ENCODE measurements at places on chromosomes 7 and 10.

DNA sequence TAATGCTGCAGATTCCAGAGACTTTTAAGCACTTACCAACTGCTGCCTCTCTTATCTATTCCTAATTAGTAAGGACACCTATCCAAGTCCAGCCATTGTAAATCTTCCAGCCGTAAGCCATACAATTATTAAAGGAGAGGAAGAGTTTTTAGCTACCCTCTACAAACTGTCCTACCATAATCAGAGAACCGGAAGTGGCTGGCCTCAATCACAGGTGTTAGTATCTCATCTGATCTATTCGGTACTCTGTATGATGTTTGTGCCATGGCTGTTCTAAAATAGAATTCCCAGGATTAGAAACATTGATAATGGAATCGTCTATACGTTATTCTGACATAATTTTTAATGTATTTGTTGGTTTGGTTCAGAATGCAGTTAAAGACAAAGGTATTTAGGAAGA is 102.8 kb downstream of the MICU1 start:
- DNase-seq: no peak

GRCh38 chr7:106598663-106599342 is 62.2 kb downstream of the CCDC71L start:
- peak; percentile 17 for DNase-seq

DNA sequence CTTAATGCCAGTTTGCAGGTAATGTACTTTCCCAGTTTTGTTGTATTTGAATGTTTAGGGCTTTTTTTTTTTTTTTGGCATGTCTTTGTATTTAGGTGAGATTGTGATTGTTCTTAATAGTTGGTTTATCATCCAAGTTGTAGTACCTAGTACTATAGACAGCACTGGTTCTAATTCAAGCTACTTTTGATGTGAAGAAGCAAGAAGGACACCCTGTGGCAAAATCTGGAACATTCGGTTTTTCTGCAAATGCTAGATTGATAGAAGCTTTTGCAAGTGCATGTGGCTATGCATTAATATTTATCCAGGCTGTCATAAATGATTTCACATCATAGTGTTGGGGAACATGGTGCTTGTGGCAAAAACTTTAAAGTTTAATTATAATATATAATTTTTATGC is 248.9 kb downstream of the FOXP2 start:
- DNase-seq: no peak

- DNase-seq: no peak
Measured at GRCh38 chr7:145092766-145093165, 256.9 kb upstream of the TPK1 start.

- DNase-seq: no peak
Measured at GRCh38 chr10:24133835-24134234, 75.1 kb upstream of the KIAA1217 start.

- DNase-seq: peak; percentile 65
Measured at GRCh38 chr10:101018600-101019439, 12.1 kb downstream of the PDZD7 start.

- DNase-seq: no peak
Measured at GRCh38 chr10:99013885-99014284, 221.8 kb downstream of the HPSE2 start.

GRCh38 chr10:79069325-79070080 is 737 bp downstream of the ZMIZ1 start:
- DNase-seq: no peak

DNA sequence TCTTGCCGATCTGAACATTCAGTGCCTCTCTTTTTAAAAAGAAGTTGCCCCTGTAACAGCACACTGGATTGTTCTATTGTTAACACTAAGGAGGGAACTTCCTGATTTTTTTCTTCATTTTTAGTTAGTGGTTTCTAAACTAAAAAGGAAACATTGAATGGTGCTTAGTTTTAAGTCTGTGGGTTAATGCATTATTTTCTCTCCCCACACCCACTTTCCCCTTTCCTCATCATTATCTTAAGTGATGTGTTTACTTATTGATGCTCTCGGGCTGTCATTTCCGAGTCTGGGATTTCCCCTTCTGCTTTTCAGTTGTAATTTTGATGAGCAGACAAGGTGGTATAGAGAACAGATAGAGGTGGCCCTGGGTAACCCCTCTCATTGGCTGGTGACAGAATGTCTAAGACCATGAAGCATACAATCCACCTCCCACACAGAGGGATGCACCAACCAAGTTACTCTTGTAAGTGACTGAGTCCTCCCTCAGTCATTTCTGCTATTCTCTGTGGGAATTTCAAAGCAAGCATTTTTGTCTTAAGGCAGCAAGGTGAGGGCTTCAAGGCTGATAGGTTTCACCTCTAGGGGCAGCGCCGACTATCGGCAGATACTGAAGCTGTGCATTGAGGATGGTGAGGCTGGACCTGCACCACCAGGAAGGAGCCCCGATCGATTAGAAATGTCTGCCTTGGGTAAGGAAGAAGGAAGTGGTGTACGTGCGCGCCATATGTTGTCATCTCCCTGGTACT is 49.5 kb downstream of the CHN2 start:
- DNase-seq: no peak

DNA sequence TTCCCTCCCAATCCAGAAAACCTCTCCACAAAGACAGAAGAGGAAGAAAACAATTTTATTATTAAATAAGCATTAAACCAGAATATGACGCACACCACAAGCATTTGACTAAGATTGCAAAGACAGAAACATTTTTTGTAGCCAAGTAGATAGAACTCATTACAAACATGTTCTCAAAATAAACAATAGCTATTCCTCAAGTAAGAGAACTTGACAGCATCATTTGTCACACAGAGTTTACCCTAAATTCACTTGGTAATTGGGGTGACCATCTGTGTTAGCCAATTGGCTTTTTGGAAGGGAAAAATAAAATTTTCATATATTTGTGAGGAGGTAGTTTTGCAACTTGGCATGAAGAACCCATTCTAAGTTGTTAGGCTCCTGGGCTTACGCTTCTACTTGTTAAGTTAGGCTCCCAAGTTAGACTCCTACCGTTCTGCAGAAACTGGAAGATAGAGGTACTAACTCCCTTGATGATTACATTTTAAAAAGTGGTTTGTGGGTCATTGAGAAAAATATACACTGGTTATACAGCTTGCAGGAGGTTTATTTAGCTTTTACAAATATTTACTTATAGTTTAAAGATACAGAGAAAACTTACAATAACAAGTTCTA is 618.6 kb upstream of the CNTNAP2 start:
- DNase-seq: no peak

DNA sequence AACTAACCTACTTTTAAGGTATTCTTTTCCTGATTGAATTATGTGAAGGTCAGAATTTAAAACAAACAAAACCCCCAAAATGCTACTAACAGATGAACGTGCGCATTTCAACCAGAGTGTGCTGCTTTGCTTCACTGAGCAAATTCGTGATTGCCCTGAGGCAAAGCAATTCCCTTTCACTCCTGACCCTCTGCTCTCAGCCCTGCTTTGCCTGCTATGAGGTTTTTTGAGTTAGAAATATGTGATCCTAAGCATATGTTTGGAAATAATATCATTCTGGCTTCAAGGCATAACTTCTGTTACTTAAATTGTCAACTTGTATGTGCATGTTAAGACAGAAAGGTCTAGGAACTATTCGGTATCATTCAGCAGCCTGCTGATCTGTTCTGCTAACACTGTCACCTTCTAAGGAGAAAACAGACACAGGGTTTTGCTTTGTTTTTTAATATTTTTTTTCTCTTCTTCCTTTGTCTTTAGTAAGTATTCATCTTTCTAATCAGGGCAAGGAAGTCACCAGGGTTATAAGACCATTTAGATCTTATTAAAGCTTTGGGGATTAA is 124.2 kb downstream of the GNAT3 start:
- DNase-seq: no peak

DNA sequence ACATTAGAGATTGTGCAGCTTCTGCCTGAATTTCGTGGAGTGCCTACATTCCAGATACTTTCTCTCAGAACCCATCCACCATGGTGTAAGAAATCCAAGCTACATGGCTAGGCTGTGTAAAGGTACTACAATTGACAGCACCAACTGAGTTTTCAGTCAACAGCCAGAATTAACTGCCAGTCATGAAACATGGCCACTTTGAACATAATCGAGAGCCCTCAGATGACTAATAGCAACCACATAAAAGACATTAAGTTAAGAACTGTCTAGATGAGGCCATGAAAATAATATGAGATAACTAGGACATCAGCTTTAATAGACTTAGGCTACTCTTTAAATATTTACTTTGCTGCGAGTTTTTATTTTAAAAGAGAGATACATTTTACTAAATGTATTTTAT is 1106.8 kb upstream of the LRRTM3 start:
- no peak for DNase-seq

DNA sequence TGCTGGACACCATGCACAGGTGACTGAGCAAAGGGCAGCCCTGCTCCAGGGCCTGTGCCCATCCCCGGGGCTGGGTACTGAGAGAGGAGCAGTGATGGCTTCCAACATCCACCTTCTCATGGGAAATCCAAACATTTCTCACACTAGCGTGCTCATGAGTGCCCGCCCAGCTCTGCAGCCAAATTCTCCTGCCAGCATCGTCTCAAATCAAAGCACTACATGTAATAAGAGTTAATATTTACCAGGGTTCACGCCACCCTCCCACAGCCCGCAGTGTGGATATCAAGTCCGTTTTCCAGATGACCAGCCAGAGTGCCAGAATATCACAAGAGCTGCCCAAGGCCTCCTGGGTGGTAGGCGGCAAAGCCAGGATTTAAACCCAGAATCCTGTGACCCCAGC is 12.1 kb downstream of the IL15RA start:
- no peak for DNase-seq

DNA sequence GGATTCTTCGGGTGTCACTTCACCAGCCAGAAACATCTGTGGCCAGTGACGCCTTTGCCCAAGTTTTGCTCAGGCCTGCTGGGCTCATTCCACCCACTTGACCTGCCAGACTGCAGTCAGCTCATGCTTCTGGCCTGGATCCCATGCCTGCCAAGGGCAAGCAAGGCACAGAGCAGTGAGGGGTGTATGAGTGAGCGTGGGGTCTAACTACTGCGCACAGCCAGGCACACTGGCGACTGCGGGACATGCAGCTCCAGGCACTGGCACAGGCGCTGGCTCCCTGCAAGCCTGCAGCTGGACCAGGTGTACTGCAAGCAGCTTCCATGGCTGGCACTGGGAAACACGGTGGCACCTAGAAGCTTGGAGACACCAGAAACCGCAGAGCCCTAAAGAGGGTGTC is 80.1 kb downstream of the MTERF1 start:
- DNase-seq: no peak

GRCh38 chr7:27647046-27647445 is 15.6 kb downstream of the HIBADH start:
- no peak for DNase-seq

DNA sequence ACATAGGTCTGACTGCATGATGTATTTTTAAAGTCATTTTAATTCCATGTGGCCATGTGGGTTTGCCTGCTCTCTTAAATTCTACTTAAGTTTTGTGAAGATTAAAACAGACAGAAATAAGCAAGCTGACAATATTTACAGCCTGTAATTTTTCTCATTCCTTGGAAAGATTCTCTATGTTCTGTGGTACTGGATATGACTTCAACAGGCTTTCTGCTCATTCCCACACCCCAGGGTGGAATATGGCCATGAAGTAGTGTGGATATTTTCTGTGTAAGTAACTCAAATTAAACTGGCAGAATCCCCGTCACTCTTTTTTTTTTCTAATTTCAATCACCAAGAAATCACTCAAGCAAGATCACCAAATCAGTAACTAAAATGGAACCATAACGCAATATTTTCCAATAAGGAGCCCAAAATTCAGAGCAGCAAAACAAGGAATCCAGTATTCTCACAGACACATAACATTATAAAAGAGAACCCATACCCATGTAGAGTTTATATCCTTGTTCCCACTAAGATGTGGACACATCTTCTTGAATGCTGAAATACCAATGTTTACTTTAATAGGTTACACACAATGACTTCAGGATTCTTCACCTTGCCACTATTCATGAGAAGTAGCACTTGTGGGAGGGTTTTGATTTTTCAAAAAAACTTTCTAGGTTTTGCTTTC is 5.7 kb downstream of the HOXA5 start:
- no peak for DNase-seq

- no peak for DNase-seq
Measured at GRCh38 chr10:49200854-49201253, 12.7 kb upstream of the TMEM273 start.

DNA sequence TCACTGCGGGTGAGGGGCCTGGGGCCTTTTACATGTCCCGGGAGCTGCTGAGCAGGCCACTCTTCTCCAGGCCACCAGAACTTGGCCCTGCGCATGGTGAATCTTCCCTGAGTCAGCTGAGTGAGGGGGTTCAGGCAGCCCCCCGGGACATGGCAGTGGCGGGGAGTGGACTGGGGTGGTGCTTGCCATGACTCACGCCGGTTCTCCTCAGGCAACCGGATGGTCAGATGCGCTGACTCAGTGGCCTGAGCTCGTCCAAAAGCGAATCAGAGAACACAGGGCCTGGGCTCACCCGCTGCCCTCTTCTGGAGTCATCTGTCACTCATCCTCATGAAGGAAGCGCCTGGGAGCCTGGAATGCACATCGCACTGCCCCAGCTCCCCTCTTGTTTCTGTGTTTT is 33.5 kb downstream of the HTRA1 start:
- no peak for DNase-seq

- DNase-seq: no peak
Measured at GRCh38 chr7:65915921-65916657, 43.2 kb downstream of the VKORC1L1 start.

- DNase-seq: no peak
Measured at GRCh38 chr10:3867454-3868270, 82.7 kb upstream of the KLF6 start.

DNA sequence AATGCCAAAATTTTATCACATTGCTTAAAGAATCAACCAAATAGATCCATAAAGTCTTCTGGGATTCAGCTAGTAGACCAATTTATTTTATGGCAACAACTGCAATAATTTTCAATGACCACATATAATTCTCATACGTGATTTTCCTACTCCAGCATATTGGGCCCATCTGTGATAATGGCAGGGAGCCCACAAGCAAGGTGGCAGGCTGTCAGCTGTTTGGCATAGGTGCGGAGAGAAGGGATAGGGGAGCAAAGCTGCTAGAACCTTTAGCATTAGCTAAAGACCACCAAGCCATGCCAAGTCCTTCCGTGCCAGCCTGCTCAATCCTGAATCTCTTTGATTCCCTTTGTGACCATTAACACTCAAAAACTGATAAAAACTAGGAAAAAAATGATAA is 721.2 kb downstream of the XPNPEP1 start:
- DNase-seq: no peak

GRCh38 chr10:67789769-67790168 is 48.2 kb downstream of the DNAJC12 start:
- DNase-seq: no peak

DNA sequence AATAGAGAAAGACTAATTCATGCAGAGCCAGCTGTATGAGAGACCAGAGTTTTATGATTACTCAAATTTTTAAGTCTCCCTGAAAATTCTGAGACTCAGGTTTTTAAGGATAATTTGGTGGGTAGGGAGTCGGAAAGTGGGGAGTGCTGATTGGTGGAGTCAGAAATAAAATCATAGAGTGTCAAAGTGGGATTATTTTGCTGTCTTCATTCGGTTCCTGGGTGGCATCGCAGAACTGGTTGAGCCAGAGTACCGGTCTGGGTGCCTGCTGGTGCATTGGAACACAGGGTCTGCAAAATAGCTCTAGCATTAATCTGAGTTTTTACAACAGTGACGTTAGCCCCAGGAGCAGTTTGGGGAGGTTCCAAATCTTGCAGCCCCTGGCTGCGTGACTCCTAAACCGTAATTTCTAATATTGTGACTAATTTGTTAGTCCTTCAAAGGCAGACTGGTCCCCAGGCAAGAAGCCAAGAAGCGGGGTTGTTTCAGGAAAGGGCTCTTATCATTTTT is 32.4 kb downstream of the GPRIN2 start:
- no peak for DNase-seq

GRCh38 chr10:72123616-72124015 is 35.3 kb upstream of the SPOCK2 start:
- DNase-seq: no peak

GRCh38 chr7:83937930-83938329 is 256.7 kb downstream of the SEMA3A start:
- no peak for DNase-seq
